Caco-2 (cell line): ENCODE measurements at places on chromosomes 3 and 15.

DNA sequence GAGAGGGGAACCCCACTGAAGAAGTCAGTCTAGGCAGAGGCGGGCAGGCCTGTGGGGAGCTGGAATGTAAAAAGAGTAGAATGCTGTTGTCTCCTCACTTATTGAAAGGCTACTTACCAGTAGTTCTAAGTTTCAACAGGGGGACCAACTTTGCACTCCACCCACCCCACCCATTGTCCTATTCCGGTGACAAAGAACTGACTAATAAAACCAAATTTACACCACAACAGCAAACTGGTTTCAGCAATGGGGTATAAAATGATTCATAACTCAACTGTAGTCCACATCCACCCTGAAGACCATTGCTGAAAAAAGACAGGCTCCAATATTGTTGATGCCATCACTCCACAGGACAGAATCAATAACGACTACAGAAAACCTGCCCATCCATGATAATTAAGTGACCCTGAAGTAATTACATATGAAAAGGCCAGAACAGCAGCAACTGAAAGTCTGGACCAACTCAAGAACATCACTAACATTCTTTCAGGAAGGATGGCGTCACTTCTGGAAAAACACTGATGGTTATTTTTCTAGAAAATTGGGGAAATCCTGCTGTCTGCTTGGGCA is 80.2 kb downstream of the ABI3BP start:
- DNase-seq = no peak

DNA sequence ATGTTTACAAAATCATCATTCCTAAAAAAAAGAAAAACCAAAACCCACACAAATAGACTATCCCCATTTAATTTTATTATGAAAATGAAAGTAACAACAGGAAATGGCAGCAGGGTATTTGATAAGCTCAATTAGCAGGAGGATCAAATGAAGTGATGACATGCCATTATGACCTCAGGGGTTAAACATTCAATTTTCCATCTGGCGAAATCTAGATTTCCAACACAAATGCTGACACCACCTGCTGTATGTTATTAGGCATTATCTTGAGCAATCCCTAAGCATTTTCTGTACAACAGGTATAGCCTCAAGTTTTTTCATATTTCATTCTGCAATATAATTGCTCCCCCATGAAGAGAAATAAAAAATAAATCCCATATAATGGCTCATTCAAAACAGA is 57.1 kb downstream of the SHQ1 start:
- no peak for DNase-seq

DNA sequence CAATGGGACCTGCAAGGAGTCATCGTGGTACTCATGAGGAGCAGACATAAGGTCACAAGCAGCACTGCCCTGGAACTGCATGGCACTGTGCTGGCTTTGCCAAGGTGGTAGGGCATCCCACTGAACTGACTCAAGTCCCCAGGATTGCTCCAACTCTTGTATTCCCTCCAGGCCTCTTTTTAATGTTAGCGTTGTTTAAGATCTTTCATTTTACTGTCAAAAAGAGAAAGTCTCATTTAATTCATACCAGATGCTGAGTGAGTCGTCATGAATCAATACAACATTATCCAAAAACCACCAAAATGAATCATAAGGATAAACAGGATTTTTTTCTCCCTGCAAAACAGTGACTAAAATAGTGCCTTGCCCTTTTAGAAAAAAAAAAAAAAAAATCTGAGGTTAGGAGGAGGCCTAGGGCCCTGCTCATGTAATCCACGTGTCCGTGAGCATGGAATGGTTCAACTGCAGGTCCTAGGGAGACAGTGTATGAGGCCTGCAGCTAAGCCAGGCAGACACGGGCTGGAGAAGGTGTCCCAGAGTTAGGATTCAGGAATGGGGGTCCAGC is 36.7 kb upstream of the BLM start:
- no peak for DNase-seq

GRCh38 chr3:124316034-124316287 is 324.0 kb upstream of the ROPN1 start:
- DNase-seq = no peak

GRCh38 chr3:4478261-4478660 is 11.2 kb upstream of the SUMF1 start:
- DNase-seq = no peak

DNA sequence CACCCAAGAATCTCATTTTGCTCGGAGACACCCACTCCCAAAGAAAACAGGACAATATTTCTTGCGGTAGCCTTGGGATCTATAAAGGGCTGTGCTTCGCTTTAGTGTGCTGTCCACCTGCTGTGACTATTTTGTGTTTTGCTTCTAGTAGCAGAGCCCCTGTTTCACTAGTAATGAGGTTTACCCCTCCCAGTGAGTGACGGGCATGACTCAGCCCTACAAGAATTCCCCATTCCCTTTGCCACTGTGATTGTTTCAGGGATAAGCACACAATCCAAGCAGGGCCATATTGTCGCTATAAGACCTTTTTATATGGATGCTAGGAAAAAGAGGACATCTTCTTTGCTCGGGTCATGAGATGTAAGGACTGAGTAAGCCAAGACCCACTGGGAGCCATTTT is 62.5 kb upstream of the FOXB1 start:
- no peak for DNase-seq
